ENCODE measurements at places on chromosomes 3 and 15.
A peak's percentile ranks its signal among the peaks of the same experiment; 100 is the strongest.

DNA sequence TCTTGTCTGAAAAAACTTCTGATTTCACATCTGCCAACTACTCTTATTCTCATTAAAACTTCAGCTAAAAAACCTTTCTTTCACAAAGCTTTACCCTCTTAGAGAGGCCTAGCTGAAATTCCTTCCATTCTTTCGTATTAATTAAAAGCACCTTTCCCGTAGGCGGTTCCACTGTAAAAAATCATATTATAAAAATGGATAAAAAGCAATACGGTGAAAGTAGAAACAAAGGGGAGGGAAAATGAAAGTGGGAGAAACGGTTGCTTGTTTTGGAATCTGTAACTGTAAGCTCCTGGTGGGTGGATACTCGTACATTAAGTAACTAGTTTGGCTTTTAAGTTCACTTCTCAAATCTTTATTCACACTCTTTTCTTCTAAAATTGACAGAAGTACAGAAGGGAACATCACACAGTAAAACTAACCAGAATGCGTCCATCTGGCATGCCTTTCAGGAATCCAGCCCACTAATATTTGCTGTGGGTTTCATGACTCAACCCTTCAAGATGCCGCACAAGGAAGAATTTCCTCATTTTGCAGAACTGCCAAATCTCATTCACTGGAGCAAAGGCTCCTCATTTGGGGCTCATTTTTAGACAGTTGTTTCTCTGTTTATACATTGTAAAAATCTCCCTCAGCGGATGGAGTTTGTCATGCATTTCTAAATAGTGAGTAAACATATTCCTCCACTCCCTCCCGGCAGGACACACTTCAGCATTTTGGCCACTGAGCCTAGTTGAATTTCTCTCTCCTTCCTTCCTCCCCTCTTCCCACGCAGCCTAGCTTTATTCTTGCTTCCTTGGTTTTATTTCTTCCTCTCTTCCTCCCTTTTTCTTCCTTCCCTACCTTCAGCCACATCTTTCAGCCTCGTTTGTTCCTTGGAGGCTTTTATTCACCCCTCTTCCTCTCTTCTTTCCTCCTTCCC is 419.5 kb upstream of the NAALADL2 start:
- peak; percentile 94 for DNase-seq

DNA sequence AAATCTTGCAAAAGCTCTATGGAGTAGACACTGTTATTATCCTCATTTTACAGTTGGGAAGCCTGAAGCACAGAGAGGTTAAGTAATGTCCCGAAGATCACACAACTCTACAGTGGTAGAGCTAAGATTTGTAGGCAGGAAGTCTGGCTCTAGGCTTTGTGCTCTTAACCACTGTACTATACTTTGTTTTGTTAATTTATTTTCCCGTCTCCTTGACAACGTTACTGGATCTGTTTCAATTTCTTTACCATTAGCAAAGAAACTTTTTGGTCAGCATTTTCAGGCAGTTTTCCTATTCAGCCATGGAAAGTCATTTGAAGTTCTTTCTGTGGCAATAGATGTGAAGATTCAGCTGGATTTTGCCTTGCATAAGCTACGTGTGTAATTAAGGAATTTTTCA is 51.7 kb downstream of the OTOL1 start:
- no peak for DNase-seq

- DNase-seq: peak; percentile 66
Observed at GRCh38 chr3:20225769-20226168, 39.8 kb upstream of the SGO1 start.

DNA sequence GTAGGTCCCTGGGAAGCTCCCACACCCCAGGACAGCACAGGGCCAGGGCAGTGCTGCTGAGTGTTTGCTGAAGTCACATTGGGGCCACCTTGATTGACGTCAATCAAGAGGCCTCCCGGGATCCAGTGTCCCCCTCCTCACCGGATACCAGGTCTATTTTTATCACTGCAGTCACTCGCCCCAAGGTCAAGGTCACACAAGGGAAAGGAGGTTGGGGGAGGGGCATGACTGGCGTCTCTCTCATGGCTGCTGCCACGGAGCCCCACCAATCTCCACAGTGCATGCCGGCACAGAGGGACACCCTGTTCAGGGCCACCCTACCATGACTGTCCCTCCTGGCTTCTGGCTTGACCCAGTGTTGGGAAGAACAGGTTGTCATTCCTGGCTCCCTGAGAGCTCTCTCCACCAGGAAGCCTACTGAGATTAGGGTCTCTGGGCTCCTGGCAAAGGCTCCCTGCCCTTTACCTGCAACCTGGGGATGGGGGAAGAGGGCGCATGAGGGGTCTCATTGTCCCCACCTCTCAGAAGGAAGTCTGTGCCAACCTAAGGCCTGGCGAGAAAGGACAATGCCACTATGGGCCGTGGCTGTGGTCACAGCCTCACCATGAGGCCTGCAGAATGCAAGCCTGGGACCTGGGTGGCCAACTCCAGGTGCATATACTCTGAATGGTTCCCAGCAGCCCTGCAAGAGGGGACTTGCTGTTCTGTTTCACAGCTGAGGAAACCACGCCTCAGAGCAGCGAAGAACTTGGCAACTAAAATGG is 1.5 kb downstream of the MYL3 start:
- no peak for DNase-seq

DNA sequence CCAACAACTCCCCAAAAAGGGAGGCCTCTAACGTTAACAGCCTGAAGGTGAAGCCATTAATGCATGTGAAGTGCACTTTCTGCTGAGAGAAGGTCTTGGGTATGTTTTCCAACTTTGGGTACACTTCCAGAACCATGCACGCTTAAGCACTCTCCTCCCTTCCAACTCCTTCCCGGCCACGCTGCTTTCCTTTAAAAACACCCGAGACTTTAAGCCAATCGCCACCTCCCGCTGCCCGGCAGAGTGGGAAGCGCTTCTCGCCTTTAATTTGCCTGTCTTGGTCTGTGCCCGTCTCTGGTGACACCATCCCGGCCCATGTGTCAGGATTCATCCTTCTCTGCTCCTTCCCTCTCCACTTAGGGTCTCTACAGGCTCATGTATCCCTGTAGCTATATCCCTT is 35.3 kb downstream of the ITGB5 start:
- no peak for DNase-seq

DNA sequence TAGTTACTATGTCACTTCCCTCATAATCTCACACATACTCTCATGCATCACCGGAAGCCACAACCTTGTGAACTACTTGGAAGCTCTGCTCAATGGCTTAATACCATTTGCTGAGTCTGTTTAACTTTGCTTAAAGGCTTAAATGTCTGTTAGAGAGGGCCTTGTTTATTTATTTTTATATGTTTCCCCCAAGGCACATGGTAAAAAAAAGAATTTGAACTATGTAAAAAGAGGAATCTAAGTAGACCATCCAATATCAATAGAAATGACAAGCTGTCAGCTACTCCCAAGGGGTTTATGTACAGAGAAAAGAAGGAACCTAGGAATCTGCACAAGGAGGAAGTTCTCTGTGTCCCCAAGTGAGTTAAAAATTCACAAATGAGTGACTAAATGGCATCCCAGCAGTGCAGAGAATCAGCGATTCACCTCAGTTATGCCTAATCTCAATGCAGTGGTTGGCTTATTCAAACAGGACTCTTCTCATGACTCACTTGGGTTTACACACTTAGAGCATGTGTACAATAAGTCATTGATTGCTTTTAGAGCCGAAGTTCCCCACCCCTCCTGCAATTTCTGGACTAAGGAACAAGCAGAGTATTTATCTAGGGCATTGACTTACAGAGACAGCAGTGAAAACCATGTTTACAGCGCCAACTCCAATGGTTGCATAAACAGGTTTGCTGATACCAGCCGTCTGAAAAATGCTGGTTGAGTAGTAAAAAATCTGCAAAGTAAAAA is 24.4 kb downstream of the SLC2A2 start:
- no peak for DNase-seq

- DNase-seq: no peak
Observed at GRCh38 chr3:169815590-169816150, 3.0 kb upstream of the LRRC34 start.

DNA sequence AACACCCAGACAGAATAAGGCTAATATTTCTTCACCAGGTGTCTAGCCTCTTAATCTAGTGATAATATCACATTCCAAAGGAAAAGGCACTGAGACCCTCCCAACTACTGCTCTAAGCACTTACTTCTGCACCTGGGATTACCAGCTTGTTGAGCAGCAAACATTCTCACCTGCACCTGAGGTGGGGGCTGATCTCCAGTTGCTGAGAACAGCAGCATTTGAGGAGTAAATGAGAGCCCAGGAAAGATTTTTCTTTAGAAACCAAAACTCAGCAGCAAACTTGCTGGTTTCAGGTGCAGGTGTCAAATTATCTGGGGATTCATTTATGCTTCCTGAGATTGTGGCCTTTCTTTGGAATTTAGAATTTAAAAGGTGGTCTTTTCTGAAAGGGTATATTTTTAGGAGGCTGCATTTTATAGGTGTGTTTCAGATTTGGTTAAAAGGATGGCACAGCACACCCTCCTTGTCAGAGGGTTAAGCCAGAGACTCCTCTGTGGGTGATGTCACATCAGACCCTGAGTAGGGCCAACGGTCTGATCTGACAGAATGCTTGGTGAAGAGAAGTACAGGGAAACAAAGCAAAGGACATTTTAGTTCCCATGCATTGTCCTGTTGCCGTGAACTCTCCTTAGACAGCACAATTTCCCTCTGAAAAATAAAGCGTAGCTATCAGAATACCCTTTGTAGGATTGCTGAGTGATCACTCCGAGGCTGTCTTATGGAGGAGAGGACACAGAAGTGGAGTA is 411.0 kb upstream of the ATP11B start:
- no peak for DNase-seq

- DNase-seq: no peak
Observed at GRCh38 chr15:58694641-58695398, 54.7 kb downstream of the ADAM10 start.

DNA sequence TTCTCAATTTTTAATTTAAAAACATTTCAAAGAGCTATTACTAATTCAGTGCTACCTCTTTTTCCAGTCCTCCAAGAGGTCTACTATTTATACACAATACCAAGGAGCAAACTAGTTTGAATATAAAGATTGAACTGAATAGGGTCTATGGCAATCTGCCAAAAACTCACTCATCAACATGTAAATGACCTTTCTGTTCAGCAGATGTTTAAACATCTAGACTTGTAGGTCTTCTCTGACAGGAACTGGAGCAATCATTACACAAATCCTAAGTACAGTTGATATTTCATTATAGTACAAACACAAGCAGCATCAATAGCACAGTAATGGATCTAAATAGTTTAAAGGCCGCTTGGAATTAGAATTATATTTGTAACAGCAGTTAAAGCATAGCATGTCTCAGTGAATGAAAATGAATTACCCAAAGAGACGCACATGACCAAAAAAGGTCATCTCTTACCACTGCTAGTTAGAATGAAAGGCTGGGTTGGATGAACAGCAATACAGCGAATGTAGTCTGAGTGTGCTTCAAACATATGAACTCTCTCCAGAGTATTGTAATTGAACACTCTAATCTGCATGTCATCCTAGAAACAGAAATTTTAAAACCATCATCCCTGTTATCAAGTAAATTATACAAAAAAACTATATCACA is 10.7 kb downstream of the COPB2 start:
- DNase-seq: peak; percentile 8

DNA sequence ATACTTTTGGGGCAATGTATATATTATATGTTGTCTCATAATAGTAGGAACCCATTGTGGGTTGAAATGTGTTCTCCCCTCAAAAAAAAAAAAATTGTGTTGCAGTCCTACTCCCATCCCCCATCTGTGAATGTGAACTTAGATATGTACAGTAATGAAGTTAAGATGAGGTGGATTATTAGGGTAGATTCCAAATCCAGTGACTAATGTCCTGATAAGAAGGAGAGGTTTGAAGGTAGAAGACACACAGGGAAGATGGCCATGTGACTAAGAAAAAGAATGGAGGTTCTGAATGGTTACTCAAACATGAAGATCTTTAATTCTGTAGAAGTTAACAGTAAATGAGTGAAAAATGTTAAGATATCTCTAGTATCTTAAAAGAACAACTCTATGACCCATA is 3.0 kb upstream of the ATOSA start:
- DNase-seq: no peak

DNA sequence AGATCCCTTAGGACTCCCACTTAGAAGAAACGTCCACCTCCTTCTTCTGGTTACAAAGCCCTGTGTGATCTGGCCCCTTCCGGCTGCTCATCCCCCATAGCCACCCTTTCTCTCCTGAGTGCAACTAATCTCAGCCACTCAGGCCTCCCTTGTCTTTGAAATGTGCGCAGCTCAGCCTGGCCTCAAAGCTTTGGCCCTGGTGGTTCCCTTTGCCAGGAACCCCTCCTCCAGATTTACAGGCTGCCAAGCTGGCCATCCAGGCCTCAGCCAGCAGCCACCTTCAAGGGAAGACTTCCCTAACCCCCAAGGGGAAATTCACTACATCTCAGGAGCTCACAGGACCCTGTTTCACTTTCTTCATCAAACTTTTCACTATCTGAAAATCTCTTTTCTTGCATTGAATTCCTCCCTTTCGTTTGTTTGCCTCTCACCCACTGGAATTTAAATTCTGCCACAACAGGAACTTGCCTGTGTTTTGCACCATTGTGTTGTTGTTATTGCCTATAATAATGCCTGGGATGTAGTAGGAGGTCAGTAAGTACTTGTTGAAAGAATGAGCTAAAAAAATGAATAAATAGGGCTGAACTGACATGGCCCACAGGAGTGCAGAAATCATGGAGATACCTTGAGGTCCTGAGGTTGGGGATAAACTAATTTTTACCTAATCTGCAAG is 109.5 kb upstream of the PFN2 start:
- no peak for DNase-seq
